ENCODE measurements at places on chromosomes 6 and 20.

- DNase-seq: no peak
Observed at GRCh38 chr6:158668707-158669103, 18.9 kb downstream of the SYTL3 start.

GRCh38 chr6:28206527-28206926 lies 18.5 kb upstream of the ZSCAN9 start:
- DNase-seq: no peak

- DNase-seq: no peak
Observed at GRCh38 chr20:51444467-51444866, 98.1 kb downstream of the NFATC2 start.

- DNase-seq: no peak
Observed at GRCh38 chr6:149362289-149362688, 37.8 kb upstream of the SUMO4 start.

DNA sequence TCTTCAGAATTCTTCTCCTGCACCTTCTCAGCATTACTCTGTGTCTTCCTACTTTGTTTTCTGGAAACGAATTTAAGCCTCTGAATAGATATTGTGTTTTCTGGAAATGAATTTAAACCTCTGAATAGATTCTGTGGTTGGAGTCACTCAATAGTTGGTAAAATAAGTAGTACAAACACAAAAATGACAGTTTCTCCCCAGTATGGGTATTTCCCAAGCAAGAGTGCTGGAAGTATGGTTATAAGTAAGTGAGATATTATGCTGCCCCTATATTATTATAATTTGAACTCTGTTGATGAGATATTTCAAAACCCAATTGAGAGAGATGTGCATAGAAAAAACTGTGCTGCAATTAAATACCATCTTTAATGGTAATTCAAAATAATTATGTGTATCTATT lies 94.9 kb downstream of the TINAG start:
- DNase-seq: no peak
